BJ (cell line): ENCODE measurements at places on chromosomes 12 and 14.

- no peak for DNase-seq
Measured at GRCh38 chr14:100065111-100065871, at the start of gene EVL. TSS of gene EVL (plus strand) at chr14:100065422. CDS start at chr14:100065501, 79 bp downstream.

DNA sequence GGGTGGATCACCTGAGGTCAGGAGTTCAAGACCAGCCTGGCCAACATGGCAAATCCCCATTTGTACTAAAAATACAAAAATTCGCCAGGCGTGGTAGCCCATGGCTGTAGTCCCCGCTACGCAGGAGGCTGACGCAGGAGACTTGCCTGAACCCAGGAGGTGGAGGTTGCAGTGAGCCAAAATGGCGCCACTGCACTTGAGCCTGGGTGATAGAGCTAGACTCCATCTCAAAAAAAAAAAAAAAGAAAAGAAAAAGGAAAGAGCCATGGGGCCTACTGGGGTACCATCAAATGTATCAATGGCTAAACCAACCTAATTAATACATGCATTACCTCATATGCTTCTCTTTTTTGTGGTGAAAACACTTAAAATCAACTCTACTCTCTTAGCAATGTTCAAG is 10.7 kb downstream of the TFCP2 start:
- DNase-seq: no peak

DNA sequence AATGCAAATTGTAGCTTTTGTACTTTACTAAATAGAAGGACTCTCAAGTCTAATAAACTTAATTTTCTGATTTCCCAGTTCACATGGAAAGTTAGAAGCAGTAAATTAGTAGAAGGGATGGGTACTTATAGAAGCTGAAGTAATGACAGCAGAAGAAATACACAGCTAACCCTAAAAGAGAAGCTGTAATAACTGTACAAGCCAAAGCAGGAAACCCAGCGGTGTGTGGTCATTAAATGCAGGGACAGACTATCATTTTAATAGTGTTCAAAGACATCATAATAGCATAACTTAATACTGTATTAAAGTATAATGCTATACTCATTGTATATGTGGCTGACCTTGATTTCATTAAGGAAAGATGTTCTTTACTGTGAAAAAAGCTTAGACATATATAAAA is 74.9 kb downstream of the PCNX1 start:
- DNase-seq: no peak

GRCh38 chr14:51202914-51203665 is 37.0 kb upstream of the TMX1 start:
- no peak for DNase-seq

- DNase-seq: no peak
Measured at GRCh38 chr12:131829356-131829747, 1.2 kb downstream of the MMP17 start.

DNA sequence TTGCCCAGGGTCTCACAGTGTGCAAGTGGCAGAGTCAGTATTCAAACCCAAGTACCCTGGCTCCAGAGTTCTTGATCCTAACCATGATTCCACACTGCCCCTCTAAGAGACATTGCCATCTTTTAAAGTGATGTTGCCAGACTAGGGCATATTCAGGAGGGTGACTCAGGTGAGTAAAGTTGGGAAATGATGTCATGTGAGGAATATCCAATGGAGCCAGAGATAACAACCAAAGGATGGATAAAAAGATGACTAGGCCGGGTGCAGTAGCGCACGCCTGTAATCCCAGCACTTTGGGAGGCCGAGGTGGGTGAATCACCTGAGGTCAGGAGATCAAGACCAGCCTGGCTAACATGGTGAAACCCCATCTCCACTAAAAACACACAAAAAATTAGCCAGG is 85.6 kb downstream of the SMOC1 start:
- no peak for DNase-seq

DNA sequence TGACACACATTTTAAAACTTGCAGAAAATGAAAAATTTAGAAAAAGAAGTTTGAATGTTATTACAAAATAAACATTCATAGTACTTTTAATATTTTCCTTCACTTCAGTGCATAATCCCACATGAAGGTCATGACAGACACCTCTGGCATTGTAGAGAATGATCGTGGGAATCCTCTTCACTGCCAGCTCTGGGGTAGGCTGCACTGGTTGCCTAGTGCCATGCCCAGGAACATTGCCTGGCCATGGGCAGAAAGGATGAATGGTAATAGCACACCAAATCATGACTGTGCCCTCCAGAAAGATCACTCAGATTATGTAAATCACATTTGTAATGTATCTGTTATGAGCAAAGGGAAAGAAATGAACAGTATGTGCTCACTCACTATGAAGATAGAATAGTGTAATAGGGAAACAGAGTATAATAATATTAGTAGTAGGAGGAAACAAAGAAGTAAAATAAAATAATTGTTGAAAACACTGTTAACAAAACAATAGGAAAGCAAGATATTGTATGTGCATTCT is 161.6 kb downstream of the PLCZ1 start:
- DNase-seq: no peak

DNA sequence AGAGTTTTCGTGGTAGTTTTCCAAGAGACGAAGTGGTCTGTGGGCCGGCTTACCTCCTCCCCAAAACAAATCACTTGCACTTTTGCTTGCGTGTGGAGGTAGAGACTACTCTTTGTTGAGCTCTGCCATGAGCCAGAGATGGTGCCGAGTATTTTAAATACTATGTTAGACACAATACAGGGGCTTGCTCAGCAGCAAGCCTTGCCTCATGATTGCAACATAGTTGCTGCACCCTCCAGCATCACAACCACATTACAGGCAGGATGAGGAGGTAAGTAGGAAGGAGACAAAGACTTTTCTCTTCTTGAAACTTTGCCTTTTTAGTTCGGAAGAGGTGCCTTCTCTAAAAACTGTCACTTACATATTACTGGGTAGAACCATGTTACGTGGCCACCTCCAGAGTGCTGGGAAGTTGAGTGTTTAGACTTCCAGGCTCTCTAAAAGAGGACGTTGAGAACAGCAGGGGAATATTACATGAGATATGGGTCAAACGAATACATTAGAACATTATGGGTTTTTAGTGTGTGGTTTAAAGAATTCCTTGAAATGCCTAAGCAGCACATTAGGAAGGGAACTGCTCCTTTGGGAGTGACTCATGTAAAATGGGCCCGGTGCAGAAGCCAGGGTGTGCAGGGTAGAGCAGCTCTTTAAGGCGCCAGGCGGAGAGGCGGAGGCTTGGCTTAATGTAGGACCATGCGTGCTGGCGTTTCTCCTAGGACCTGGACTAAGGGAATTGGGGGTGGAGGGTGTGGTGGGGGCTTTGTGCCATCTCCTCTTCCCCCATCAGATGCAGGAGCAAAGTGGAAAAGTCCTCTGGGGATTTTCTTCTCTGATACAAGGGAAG is 110.6 kb upstream of the PRMT8 start:
- DNase-seq: no peak

DNA sequence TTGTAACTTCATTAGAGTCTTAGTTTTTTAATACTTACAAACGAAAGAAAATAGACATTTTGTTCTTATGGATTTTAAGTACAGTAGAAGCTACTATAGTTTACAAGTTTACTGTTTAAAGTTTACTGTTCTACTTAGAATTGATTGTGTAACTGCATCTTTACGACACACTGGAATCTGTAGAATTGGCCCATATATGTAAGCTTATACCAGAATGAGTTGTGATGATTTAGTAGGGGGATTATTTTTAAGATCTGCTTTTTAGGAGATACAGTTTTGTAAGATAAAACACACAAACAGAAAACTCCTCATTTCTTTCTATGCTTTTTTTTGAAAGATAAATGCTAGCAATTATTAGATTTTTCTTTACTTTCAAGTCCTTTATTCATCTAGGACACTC is 30.2 kb upstream of the NAV3 start:
- no peak for DNase-seq

GRCh38 chr12:1863823-1864222 is 43.5 kb downstream of the LRTM2 start:
- DNase-seq: no peak

DNA sequence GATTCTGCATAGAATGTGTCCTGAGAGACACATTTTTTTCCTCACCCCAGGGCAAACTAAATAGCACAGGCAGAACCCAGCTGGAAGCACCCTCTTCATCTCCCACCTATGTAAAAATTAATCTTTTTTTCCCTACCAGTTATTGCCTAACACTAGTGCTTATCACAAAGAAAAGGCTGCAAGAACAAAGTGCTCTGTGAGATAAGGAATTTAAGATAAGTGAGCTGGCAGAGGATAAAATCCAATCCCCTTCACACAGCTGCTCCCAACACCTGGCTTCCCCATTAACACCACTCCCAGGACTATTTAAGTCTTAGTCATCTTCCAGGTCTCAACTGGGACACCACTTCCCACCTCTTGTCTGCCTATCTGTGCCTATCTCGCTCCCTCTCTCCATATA is 75.2 kb downstream of the TTC9 start:
- no peak for DNase-seq

DNA sequence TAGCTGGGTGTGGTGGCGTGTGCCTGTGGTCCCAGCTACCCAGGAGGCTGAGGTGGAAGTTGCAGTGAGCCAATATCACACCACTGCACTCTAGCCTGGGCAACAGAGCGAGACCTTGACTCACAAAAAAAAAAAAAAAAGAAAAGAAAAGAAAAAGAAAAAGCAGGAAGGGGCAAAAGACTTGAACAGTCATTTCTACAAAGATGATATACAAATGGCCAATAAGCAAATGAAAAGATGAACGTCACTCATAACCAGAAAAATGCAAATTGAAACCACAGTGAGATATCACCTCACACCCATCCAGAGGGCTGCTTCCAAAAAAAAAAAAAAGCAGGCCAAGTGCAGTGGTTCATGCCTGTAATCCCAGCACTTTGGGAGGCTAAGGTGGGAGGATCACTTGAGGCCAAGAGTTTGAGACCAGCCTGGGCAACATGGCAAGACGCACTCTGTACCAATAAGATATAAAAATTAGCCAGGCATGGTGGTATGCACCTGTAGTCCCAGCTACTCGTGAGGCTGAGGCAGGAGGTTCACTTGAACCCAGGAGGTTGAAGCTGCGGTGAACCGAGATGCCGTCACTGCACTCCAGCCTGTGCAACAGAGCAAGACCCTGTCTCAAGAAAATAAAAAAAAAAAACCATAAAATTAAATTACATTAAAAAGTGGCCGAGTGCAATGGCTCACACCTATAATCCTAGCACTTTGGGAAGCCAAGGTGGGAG is 20.5 kb downstream of the UBC start:
- no peak for DNase-seq

- no peak for DNase-seq
Measured at GRCh38 chr14:54785778-54786770, 116.6 kb downstream of the GCH1 start.

GRCh38 chr14:56100556-56100955 is 17.7 kb upstream of the PELI2 start:
- DNase-seq: no peak

DNA sequence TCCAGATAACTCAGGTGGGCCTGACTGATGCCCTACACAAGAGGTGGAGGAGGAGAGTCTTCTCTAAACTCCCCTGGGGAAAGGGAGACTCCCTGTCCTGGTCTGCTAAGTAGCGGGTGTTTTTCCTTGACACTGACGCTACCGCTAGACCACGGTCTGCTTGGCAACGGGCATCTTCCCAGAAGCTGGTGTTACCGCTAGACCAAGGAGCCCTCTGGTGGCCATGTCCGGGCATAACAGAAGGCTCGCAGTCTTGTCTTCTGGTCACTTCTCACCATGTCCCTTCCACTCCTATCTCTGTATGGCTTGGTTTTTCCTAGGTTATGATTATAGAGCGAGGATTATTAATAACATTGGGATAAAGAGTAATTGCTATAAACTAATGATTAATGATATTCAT is 965.5 kb downstream of the TMEM121 start:
- no peak for DNase-seq

DNA sequence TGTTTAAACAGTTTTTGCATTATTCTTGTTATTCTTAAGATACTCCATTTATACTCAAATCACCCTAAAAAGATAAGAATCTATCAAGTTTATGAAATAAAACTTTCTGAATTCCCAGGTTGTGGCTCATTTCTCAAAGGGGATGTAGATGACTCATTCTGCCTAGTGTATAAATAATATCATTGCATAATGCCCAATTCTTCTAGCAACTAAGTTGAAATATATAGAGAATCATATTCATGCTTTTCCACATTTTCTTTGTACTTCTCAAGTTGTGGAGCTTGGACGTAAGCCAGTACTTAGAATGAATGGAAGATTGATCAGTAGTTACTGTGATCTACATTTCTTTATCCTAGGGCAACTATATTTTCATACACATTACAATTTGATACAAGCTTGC is 201.1 kb downstream of the PPFIA2 start:
- no peak for DNase-seq

GRCh38 chr12:76766161-76766560 is 2.2 kb downstream of the ZDHHC17 start:
- no peak for DNase-seq

GRCh38 chr14:58571769-58572472 is 65.8 kb upstream of the DACT1 start:
- DNase-seq: no peak

DNA sequence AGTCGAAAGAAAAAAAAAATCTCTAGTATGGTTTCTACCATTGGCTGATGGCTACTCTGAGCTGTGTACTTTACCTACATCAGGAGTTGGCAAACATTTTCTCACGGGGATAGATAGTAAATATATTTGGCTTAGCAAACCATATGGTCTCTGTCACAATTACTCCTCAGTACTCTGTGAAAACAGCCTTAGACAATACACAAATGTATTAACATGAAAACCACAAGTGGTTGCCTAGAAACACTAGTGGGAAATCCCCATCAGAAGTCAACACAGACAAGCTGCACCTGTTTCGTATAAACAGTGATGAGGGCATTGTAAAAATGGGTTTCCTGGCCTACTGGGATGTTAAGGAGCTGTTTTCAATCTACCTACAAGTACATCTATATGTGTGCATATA is 84.6 kb upstream of the NAV3 start:
- no peak for DNase-seq

DNA sequence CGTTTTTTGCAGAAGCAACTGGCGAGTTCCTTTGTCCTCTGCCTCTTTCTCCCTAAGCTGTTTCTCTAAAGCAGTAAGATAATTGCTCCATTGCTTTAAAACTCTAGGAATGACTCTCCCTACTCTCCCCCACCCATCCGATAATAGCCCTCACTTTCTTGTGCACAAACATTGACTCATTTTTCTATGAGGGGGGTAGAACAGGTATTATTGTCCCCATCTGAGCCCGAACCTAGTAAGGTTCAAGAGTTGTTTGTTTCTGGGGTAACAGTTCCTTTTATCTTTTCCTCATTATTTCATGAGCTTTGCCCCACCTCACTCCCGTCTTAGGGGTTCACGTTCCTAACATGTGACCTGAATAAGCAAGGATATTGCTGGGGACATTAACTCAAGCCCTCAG is 190.6 kb downstream of the EMP1 start:
- DNase-seq: no peak

DNA sequence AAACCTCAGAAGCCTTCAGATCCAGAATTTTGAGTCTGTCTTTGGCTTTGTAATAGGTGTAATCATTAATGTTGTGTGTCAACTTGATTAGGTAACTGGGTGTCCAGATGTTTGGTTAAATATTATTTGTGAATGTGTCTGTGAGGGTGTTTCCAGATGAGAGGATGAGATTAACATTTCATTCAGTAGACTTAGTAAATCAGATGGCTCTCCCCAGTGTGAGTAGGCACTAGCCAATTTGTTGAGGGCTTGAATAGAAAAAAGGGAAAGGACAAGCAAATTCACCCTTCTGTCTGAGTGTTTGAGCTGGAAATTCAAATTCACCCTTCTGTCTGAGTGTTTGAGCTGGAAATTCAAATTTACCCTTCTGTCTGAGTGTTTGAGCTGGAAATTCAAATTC is 932.2 kb downstream of the SLC6A15 start:
- no peak for DNase-seq
